ENCODE measurements at places on chromosomes 2 and 18.

- DNase-seq, result no peak
Observed at GRCh38 chr18:11955239-11956029, 25.9 kb upstream of the IMPA2 start.

- DNase-seq, result no peak
Observed at GRCh38 chr2:28357055-28357454, 35.6 kb upstream of the FOSL2 start.

GRCh38 chr2:107473150-107473549 is 353.5 kb upstream of the RGPD4 start:
- no peak for DNase-seq

GRCh38 chr2:68732036-68732932 is 2.3 kb upstream of the ARHGAP25 start:
- DNase-seq, result no peak

DNA sequence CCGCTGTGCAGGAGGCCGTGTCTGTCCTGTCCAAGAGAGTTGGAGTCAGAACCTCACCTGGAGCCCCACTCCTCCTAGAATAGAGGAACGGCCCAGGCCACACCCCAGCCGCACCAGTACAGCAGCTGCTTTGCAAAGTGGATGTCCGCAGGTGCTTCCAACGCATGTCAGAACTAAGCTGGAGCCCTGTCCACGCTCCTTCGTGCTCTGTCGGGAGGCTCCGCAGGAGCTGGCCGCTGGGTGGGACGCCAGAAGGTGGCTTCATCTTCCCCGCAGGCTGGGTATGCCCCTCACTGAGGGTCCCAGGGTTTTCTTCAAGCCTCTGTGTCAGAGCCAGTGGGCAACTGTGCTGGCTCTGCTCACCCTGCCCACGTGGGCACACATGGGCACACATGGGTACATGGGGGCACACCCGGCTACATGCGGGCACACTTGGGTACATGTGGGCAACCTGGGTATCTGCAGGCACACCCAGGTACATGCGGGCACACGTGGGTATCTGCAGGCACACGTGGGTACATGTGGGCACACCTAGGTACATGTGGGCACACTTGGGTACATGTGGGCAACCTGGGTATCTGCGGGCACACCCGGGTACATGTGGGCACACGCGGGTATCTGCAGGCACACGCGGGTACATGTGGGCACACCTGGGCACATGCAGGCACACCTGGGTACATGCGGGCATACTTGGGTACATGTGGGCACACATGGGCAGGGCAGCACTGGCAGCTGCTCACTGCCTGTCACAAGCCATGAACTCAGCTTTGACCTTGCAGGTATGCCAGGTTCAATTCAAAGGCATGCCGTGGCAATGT is 67.1 kb upstream of the CTDP1 start:
- no peak for DNase-seq

DNA sequence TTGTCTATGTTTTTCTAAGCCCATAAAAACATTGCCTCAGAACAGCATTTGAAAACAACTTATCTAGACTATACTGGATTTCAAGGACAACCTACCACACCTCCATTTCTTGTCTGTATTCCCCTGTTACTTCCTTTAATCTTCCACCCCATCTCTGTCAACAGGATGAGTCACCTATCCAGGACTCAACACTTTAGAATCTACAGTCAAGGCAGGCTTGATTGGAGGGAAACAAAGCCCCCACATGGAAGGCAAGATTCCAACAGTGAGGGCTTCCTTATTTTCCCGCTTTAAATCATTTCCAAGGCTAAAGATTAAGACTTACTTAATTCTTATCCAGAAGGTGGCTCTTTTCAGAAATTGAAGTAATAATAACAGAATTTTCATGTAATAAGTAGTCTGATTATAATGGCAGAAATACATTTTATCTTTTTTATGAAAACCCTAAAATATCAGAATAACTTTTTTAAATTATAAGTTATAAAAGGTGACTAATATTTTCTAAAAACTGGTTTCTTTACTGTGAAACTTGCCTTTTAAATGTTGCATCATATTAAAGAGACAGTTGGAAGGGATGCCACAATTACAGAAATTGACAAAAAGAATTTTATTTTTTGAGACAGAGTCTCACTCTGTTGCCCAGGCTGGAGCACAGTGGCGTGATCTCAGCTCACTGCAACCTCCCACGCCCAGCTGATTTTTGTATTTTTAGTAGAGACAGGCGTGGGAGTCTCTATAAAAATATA is 138.7 kb upstream of the CCDC150 start:
- no peak for DNase-seq

DNA sequence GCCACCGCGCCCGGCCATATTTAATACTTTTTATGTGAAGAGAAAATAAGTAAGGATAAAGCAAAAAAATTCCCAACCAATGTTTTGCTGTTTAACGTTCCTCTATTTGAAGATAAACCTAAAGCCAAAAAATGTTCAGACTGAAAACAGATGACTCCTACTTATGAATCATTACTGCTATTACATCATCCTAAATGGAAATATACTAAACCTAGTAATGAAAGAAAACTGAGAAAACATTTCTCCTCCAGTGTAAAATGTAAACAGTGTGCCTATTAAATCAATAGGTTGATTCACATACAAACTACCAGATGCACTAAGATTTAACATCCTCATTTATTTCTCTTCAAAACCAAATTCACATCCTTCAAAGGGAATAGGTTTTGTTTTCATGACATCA is 43.5 kb downstream of the CWC22 start:
- DNase-seq, result no peak

GRCh38 chr18:54035927-54036326 is 188.5 kb downstream of the MBD2 start:
- no peak for DNase-seq

GRCh38 chr2:74188018-74188601 is 9.4 kb upstream of the MOB1A start:
- DNase-seq, result no peak

Measured in stimulated activated CD4-positive, alpha-beta T cell treated with anti-CD3 and anti-CD28 coated beads, TNF-alpha, amount 100 ng/mL, for 4 hours (primary cell).